ENCODE measurements at places on chromosomes 16 and 17.
A peak's percentile ranks its signal among the peaks of the same experiment; 100 is the strongest.

- DNase-seq = peak; percentile 11
These were observed 6.5 kb downstream of the MED13 start for GRCh38 chr17:62058611-62059010.

DNA sequence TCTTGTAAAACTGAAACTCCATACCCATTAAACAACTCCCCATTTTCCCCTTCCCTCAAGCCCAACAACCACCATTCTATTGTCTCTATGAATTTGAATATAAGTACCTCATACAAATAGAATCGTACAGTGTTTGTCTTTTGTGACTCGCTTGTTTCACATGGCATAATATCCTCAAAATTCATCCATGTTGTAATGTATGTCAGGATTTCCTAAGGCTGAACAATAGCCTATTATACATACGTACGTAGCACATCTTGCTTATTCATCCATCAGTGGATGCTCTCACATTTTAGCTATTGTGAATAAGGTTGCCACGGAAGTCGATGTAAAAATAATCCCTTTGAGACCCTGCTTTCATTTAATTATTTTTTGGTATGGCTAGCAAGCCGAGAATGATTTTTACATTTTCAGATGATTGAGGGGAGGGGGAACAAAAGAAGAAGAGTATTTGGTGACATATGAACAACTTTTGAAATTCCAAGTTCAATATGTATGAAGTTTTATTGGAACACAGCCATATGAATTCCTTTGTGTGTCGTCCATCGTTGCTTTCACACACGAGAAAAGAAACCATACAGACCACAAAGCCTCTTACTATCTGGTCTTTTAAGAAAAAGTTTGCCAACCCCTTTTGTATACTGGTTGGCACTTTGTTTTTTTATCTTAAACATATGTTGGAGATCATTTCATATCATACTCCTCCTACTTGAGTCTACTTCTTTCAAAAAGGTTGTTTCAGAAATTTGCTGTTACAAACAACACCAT lies 371.2 kb downstream of the NPIPA8 start:
- DNase-seq = no peak

DNA sequence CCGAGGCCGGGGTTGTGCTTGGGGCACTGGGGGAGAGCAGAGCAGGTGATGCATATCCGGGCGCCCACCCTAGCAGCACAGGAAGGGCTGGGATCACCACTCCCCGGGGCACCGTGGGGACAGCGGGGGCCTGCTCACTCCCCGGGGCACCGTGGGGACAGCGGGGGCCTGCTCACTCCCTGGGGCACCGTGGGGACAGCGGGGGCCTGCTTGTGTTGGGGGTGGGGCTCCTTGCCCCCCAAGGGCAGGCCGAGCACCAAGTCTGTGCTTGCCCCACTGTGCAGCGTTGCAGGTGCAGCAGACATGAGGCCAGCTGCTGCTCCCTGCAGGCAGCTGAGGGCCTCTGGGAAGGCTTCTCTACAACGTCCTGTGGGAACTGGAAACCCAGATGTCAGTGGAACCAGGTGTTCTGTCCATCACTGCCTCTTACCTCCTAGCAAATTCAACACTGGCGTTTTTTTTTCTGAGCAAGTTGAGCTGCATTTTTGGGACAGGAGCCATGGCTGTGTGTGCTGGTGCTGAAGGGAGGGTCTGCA lies 25.0 kb upstream of the ZNF750 start:
- no peak for DNase-seq

- DNase-seq = no peak
These were observed 19.5 kb upstream of the SLC5A10 start for GRCh38 chr17:18932360-18933055.

- no peak for DNase-seq
These were observed 95.0 kb downstream of the RPTOR start for GRCh38 chr17:80639658-80640057.

DNA sequence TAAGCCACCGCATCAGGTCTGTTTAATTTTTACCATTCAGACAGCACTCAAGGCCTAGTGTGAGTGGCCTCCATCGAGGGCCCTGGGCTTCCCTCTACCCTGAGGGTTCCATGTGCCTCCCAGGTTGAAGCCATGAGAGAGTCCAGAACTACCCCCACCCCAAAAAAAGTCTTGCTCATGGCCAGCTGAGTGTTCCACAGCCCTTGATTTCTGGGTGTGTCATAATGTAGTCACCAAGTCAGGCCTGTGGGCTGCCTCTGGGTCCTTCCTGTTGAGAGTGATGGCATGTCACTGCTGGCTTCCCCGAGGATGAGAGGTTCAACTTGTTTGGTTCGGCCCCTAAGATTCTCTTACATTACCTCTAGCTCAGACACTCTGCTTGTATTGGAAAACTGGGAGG lies 100.6 kb downstream of the PITPNC1 start:
- peak; percentile 59 for DNase-seq

- DNase-seq = no peak
These were observed 98.2 kb upstream of the METRNL start for GRCh38 chr17:82981141-82981730.

DNA sequence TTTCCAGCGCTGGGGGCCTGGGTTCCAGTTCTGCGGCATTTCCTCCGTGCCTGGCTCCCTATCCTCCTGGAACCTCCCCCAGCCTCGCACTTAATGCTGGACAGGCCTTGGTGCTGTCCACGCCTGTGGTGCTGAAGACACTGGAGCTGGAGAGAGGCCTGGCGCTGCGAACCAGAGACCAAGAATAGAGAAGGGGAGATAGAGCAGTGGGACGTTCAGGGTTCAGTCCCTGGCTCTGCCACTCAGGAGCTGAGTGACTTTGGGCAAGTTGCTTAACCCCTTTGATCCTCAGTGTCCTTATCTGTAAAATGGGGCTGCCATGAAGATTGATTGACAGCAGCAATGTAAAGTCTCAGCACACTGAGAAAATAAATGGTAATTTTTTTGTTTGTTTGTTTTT lies 11.9 kb downstream of the SBK1 start:
- DNase-seq = peak; percentile 18

DNA sequence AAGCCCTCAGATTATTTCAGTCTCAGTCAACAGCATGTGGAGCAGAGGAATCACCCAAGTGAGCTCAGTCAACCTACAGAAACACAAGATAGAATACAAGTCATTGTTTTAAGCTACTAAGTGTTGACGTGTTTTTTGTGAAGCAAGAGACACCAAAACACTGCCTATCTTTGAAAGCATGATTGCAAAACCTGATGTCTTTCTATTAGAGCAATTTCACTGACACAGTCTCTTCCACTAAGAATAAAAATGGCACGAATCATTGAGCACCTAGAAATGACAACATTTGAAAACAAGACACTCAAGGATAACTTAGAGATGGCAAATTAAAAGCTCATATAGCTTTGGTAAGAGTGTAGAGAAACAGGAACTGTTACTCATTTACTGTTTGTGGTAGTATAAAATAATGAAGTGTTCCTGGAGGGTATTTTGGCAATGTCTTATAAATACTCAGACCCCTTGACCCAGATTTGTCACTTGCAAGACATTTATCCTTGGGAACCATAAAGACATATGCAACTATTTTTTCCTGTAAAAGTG lies 407.1 kb upstream of the XYLT1 start:
- DNase-seq = no peak

- peak; percentile 98 for DNase-seq
These were observed 823 bp downstream of the NBR1 start for GRCh38 chr17:43171586-43172487.

DNA sequence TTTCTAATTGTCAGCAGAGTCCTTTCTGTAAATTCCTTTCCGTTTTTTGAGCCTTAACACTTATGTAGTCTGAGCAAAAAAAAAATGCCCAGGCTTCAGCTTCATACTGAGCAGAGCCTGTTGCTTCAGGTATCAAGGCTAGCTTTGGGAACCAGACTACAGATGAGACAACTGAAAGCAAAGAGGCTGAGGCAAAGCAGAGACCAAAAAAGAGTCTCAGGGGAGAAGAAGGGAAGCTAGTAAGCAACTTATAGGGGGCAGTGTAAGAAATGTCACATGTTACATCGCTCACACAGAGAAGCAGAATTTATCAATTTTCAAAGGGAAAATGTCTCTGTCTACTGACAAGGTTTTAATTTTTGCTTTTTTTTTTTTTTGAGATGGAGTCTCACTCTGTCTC lies 3.3 kb downstream of the HASPIN start:
- DNase-seq = no peak

- DNase-seq = no peak
These were observed 39.6 kb downstream of the WSB1 start for GRCh38 chr17:27333410-27333980.

DNA sequence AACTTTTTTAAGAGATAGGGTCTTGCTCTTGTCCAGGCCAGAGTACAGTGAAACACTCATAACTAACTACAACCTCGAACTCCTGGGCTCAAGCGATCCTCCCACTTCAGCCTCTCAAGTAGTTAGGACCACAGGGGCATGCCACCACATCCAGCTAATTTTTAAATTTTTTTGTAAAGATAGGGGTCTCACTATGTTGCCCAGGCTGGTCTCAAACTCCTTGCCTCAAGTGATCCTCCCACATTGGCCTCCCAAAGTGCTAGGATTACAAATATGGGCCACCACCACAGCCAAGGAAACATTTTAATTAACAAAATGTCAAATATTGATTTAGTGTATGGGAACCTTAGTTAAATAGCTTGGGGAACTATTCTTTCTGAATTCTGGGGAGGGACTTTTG lies 2.8 kb upstream of the DYNC1LI2 start:
- DNase-seq = no peak

GRCh38 chr17:82875407-82875856 lies 35.6 kb upstream of the ZNF750 start:
- no peak for DNase-seq

GRCh38 chr17:65294181-65294719 lies 157.1 kb downstream of the RGS9 start:
- peak; percentile 72 for DNase-seq

- DNase-seq = peak; percentile 94
These were observed 2.1 kb downstream of the CPPED1 start for GRCh38 chr16:12801511-12802042.

DNA sequence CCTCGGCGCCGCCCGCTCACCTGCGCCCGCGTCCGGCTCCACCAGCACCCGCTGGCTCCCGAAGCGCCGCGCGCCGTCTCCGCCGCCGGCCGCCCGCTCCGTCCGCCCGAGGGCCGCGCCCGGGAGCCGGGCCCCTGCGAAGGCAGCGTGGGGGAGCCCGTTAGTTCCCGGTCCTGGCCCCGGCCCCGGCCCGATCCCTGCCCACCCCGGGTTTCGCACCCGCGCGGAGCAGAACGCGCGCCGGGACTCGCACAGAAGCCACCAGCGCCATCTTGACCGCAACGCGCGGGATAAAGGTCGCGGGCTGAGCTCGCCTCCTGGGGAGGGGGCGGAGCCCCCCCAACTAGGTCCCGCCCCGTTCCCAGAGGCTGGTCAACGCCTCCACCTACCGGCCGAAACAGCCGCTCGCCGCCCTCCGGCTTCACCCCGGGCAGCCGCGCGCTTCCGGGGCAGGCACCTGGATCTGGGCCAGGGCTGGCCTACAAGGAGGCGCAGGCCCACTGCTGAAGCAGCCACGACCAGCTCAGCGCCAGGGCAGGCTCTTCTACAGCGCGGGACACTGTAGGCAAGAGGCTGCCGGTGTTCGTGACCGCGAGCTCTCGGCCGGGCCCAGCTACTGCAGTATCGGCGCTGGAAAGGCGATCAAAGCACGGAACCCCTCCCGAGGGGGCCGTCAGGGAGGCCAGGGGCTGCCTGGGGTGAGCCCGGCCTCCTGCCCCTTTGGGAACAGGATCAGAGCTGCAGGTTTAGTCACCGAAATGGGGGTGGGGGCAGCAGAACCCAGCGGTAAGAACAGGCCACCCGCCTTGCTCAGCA lies at the start of gene ECI1:
Gene ECI1, minus strand, starts transcription at position 292 of the 816 bp plus-strand sequence. Its CDS starts 21 bp downstream, at position 271.
- DNase-seq = peak; percentile 94

GRCh38 chr17:3282901-3283300 lies 15.3 kb downstream of the OR3A1 start:
- no peak for DNase-seq

DNA sequence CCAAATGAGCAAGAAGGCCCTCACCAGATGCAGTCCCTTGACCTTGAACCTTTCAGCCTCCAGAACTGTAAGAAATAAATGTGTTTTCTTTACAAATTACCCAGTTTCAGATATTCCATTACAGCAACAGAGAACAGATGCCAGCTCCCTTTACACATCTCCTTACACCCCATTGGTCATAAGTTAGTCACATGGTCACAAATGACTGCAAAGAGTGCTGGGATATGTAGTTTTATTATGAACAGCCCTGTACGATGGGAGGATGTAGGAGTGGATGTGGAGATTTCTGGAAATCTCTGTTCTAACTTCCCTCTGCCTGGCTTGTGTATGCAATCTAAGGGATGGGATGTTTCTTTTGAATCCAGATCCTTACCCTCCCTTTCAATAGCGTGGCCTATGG lies 13.3 kb upstream of the RPL38 start:
- DNase-seq = peak; percentile 58

- DNase-seq = no peak
These were observed 3.8 kb upstream of the TBKBP1 start for GRCh38 chr17:47690121-47690520.

DNA sequence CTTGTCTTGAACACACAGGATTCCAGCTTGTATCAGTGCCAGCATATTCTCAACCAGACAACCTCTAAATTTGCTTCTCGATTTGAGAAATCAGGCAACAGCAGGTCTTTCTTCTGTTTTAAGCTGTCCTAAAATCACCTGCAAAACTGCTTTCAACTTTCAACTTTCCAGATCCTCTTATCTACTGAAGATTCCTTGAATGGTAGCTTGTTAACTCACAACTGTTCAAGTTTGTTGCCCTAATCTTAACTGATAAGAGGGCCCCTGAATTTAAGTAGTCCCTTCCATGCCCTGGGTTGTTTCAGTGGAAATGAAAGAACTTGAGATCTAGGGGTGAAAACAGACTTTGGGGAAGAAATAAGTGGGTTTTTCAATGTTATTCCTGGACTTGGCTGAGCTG lies 57.2 kb downstream of the CHD9 start:
- DNase-seq = peak; percentile 5

GRCh38 chr17:67696347-67696746 lies 21.4 kb upstream of the NOL11 start:
- DNase-seq = no peak

DNA sequence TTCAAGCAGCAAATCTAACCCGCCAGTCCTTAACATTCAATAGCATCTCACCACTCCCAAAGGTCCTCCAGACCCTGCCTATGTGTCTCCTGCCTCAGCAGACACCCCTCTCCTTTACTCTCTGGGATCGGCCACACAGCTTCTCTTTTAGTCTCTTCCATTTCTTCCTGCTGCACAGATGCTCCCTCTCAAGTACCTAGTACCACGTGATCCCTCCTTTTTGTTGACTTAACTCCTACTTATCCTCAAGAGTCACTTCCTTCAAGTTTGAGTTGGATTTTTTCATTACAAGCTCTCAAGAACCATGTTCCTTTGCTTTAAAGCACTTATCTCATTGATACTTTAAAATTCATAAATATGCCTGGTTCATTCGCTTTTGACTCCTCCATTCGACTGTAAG lies 24.9 kb downstream of the AMFR start:
- no peak for DNase-seq

Measured in AG10803 (cell line).